ENCODE measurements at places on chromosomes 1 and 21.

GRCh38 chr1:234529950-234530237 lies 50.9 kb upstream of the TARBP1 start:
- DNase-seq: no peak

DNA sequence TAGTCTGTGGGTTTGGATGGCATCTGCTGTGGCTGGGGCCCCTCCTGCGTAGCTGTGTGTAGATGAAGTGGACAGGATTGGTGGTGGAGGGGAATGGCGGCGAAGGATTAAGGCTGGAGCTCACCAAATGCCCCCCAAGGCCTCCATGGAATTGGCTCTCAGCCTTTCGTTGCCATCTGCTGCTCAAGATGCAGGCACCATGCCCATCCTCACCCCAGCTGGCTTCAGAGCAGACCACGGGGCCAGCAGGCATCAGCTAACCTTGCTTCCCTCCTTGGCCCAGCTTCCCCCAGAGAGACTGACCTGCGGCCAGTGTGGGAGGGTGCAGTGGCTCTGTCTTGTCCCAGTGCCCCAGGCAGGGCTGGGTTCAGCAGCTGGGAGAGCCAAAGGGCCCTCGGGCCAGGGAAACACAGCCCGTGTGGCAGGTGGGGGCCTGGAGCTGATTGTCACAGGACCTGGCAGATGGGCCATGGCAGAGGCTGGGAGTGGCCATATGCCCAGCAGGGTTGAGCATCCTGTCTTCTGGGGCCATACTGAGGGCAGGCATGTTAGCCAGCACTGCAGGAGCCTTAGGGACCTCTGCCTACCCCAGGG lies 66.8 kb upstream of the ACTL8 start:
- no peak for DNase-seq

- DNase-seq: no peak
Observed at GRCh38 chr1:198927129-198927528, 288.3 kb downstream of the PTPRC start.

DNA sequence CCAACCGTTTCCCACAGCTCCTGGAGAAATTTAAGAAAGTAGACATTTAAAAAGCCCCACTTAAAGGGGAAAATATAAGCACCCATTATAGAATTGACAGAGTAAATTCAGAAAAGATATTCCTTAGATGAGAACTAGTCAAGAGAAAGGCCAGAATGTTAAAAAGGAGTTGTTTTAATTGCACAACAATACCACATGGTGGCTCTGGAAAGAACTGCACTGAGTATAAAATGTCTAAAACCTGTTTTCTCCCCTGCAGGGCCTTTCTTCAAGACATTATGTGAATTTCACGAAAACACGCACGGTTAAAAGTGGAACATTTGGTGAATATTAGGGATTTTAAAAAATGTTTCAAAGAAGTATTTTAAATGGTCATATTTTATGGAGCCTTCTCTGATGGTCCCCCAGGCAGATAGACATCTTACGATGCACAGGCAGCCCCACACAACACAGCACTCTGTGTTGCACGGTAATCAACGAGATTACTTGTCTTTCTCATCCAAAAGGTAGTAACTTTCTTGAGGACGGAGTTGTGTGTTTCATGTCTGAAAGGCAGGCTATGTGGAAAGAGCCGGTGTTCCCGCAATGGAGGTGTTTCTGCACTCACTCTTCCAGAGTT lies 101.9 kb downstream of the PRRX1 start:
- DNase-seq: no peak

DNA sequence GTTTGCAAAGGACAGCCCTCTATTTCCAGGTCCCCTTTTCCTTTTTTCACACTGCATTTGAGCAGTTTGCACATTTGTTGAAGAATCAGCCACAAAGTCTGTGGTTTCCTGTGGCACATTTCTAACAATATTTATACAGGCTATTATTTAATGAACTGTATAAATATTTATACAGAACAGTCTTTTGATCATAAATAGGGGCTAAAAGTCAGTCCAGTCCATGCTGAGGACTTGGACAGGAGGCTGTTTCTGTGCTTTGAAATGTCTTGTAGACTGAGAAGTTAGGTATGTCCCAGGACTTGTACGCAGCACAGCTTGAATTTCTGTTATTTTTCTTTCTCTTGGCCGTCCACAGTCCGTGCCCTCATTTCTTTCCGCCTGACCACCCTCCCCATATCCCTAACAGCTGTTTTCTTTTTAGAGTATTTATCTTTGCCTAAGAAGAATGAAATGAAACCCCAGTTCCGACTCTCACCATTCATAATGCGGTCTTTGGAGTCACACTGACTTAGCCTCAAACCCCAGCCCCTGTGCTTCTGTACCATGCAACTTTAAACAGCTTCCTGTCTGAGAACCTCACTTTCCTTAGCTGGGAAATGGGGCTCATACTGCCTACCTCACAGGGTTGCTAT lies 19.7 kb downstream of the FGGY start:
- DNase-seq: no peak

- no peak for DNase-seq
Observed at GRCh38 chr1:167502719-167503462, 15.4 kb downstream of the CD247 start.

GRCh38 chr1:1354271-1355247 lies 3.8 kb downstream of the MXRA8 start:
- no peak for DNase-seq

DNA sequence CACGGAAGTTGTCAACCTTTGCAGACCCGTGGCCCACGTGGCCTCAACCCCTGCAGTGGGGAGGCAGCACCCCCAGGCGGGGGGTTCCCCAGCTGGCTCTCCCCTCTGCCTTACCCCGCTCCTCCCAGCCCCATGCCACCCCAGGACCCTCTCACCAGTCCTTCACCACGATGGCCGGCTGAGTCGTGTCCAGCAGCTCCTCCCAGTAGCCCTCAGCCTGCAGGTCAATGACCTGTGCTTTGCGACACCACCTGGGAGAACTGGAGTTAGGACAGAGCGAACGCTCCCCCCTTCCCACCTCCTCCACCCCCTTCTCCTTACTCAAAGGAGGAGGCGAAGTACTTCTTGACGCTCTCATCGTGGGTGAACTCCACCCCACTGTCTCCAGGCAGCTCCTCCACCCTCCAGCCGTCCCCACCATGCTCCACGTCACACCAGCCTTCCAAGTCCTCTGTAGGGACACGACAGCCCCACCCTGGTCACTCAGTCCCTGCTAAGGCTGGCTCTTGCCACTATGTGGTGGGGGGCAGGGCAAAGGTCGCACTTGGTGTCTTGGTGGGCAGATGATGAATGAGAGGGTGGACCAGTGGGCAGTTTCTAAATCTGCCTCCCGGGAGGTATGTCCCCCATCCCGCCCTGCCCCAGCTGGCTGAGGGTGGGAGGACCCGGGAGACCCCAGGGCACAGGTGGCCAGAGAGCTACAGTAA lies 4.5 kb downstream of the FBXO2 start:
- no peak for DNase-seq

GRCh38 chr1:245843101-245843500 lies 664.0 kb downstream of the SMYD3 start:
- DNase-seq: no peak

Measured in central memory CD4-positive, alpha-beta T cell (primary cell).